Activated CD8-positive, alpha-beta memory T cell treated with anti-CD3 and anti-CD28 coated beads, Interleukin-2, amount 50 U/mL, for 4 hours (primary cell): ENCODE measurements at places on chromosomes 5 and 9.

- DNase-seq: no peak
Measured at GRCh38 chr9:106772523-106773290, 90.3 kb upstream of the ZNF462 start.

DNA sequence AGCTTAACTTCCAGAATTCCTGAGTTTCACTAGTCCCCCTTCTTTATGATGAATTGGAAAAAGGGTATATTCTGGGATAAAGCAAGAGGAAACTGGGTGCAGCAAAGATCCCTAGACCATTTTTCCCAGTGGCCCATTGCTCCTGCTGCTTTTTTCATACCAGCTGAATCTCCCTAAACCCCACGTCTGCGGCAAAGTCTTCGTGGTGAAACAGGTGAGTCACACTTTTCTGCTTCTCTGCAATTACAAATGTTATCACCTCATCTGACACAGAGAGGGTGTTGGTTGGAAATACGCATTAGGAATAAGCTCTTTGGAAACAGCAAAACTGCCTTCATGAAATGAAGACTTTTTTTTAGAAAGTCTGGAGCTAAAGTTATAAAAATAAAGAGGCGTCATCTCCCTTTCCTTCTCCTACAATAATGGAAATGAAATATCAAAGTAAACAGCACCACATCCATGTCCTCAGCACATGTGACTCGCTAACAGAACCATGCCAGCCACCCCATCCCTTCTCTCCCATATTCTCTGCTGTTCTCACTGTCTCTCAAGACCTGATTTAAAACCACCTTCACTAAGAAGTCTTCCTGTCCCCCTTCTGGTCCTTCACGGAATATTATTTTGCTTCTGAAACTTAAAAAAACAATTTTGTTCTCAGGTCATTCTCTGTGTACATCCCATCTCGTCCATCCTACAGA, 39.5 kb upstream of the GLRX start:
- DNase-seq: peak; percentile 31

- no peak for DNase-seq
Measured at GRCh38 chr9:98359569-98359968, 104.1 kb upstream of the TBC1D2 start.

- DNase-seq: no peak
Measured at GRCh38 chr5:120465436-120465961, 1.4 kb downstream of the PRR16 start.

- no peak for DNase-seq
Measured at GRCh38 chr9:70398145-70398556, 16.3 kb downstream of the KLF9 start.

- no peak for DNase-seq
Measured at GRCh38 chr5:10595293-10595671, 31.4 kb downstream of the ANKRD33B start.

GRCh38 chr9:18451406-18451805, 22.5 kb upstream of the ADAMTSL1 start:
- no peak for DNase-seq

DNA sequence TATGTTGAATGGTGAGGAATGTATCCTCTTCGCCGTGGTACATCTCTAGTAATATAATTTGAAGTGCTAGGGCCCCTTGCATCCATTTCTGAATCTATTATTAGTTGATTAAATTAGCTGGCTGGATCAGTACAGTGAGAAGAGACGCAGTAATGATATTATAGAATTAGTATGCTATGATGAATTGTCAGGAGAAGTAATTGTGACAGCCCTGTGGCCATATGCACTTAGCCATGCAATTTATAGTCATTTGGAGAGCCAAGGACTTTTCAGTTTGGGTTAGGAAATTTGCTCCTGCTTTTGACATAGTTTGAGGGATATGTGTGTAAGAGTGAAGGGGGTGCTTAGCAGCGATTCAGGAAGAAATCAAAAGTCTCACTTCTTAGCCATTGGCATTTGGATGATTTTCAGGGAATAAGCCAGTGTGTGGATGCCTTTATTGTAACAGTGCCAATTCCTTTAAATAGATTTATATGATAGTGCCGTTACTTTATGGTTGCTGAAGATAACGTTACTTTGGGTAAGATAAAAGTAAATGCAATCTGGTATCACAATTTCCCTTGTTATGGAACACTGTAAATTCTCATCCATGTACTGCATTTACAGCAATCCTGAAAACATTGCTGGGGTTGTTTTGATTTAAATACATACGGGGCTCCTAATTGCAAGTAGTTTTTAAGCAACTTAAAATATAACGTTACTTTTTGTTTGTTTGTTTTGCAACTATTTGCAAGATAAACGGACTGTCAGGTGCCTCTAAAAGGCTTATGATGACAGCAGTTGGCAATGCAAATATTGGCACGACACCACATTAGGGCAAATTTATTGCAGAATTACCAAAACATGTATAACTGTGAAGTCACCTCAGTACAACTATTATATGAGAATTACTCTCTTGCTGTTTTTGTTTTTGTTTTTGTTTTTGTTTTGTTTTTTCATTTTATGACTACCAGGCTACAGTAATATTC, 875.4 kb upstream of the WWC1 start:
- no peak for DNase-seq

DNA sequence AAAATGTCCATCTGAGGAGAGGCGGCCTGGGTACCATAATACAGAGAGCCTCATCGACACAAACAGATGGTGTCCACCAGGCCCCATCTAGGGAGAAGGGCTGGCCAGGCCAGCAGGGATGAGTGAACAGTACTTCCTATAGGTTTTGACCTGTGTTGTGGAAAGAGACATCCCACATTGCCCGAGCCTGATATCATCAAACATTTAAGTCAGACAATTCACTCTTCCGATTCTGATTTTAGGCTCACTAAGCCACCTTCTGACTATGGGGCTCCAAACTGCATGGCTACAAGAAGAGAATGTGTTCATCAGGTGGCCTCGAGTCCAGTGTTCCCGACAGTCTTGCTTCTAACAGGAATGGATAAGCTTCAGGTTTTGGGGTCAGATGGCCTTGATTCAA, 38.9 kb downstream of the SLC22A5 start:
- DNase-seq: no peak

DNA sequence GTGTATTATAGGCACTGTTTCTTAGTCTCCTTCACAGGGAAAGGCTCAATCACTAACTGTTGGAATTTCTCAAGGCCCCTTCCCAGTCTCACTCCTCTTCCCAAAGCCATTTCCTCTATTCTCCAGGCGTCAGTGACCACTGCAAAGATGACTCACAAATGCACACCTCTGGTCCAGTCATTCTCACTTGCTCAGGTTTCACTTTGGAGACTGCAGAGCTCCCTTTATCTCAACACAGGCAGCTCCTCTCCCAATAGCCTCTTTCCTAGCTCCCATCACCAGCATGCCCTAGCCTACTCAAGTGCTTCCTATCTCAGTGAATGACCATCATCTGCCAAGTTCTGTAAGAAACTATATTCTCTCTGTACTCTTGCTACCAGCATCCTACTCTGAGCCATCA, 323.6 kb downstream of the NTRK2 start:
- no peak for DNase-seq

GRCh38 chr9:7739595-7739994, 60.0 kb downstream of the DMAC1 start:
- no peak for DNase-seq

GRCh38 chr9:134216449-134216951, 52.1 kb upstream of the RNU6ATAC start:
- DNase-seq: no peak
